Stimulated activated CD4-positive, alpha-beta T cell treated with anti-CD3 and anti-CD28 coated beads, Interleukin-12 subunit alpha, Interleukin-12 subunit beta, amount 100 ng/mL, for 4 hours (primary cell): ENCODE measurements at places on chromosomes 3 and 15.

GRCh38 chr3:126356373-126357264, 589 bp downstream of the KLF15 start:
- no peak for DNase-seq

- DNase-seq: no peak
These were observed 35.8 kb downstream of the GLDN start for GRCh38 chr15:51377038-51377786.

DNA sequence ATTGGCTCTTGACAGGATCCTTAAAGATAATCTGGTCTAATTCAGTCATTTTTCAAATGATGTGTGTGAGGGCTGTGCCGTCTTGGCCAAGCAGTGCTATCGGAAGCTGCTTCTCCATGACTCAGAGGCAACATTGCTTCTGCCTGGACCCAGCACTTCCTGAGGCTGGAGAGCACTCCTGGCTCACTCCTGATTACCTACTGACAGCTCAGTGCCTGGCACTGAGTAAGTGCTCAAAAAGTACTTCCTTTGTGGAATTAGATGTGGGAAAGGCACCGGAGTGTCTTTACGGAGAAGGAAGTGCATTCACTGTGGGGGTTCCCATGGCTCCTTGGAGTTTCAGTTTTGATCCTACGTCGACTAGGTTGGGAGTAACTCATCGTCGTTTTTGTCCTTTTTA, 86.9 kb upstream of the UBE3A start:
- no peak for DNase-seq

GRCh38 chr15:39455471-39455991, 125.3 kb upstream of the THBS1 start:
- no peak for DNase-seq

DNA sequence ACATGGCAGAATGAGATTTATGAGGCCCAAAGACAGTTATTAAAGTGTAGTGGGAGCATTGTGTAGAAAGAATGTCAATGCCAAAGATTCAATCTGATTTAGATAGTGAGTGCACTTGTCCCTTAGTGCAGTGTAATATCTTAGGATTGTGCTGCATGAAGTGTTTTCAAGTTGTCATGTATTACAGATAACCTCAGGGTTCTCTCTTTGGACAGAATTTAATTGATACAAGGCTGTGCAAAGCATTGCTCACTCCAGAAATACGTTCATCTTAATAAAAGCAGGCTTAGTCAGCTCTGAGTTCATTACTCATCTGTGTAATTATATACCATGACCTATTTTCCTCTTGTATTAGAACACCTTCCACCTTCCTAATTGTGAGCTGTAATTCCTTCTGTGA, 16.0 kb upstream of the GPR171 start:
- DNase-seq: no peak

DNA sequence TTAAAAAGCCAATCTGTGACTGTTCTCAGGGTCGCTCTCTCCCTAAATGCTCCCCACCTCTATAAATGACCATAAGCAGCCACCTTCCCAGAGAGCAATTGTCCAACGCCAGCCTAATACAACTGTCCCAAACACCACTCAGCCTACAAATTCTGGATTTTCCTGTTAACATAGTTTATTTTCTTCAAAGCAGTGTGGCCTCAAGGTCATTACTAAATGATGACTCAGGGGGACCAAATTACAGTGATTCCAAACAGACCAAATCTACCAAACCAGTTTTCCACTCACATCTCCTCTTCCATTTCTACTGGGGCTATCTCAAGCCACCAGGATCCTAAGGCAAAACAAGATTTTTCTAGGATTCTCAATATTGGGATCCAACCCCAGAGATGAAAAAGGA, 22.5 kb downstream of the HEXA start:
- DNase-seq: no peak

DNA sequence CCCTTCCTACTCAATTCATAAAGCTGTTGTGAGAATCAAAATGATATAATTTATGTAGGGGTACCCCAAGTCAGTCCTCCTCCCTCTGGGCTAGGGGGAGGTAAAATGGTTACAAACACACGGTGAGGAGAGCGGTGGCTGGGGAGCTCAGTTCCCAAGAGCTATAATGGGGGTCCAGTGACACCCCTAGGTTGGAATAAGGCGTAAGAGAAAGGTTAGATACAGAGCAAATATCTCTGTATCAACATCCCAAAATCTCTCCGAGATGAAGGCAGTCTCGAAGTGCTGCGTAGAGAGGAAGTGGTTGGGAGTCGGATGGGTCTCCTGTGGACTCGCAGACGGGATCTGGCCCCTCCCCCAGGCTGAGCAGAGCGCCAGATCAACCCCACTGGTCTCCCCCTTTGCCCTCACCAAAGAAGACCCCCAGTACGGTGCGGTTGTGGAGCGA, 1.8 kb downstream of the DUOX2 start:
- DNase-seq: no peak

- DNase-seq: no peak
These were observed 67.6 kb downstream of the SUMF1 start for GRCh38 chr3:4399476-4399875.

DNA sequence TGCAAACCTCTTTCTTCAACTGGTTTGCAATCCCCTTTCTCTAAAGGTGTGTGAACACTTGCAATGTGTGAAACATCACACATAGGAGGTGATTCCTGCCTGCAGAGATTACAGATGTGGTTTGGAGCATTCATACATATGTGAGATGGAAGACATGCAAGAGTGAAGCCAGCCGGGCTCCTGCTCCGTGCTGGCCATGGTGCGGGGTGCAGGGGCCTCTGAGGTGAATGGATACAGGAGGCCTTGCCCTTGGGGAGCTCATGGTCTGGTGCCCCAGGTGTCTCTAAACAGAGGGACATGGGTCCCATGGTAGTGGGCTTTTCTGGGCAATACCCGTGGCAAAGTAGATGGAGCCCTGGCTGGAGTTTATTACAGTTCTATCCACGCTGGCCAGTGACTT, 6.0 kb downstream of the SLC6A11 start:
- no peak for DNase-seq

DNA sequence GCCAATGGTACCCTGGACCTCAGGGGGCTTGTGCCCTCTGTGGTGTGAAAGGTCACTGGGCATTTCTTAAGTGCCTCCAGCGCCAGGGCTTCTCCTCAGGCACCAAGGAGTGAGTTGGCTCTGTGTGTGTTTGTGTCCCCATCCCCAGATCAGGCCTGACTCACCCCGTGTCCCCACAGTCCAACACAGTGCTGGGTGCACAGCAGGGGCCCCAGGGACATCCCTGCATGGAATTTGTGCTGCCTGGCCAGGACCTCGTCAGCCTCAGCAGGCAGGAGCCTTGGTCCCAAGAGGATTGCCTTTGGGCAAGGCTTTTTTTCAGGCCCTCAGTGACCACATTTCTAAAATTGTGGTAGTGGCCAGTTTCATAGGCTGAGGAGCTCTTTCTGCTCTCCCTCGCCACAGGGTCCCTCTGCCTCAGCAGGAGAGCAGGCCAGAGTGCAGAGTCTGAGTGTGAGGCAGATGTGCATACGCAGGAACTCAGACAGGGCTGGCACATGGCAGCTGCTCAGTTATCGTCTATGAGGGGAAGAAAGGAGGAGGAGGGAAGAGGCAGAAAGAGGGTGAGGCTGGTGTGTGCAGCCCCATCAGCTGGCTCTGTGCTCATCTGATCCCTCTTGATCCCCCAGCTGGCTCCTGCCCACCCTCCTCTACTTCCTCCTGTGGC, 215.6 kb downstream of the RPLP1 start:
- no peak for DNase-seq

DNA sequence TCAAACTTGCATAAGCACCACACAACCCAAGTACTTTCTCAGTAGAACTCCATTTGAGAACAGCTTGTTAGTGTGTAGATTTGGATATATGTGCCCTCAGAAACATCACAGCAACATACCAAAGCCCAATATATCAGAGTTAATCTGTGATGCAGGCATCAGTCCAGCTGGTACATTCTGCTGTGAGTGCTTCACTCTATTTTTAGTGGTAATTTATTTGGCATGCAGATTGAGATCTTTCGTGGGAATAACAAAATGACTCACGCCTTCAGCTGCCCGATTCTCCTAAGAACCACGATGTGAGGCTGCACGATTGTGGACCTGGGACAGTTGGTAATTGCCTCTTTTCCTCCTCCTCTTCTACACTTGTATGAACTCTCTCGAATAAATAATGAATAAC, 730.7 kb downstream of the SQOR start:
- DNase-seq: no peak

GRCh38 chr3:126911162-126912026, 71.5 kb upstream of the PLXNA1 start:
- peak; percentile 10 for DNase-seq

DNA sequence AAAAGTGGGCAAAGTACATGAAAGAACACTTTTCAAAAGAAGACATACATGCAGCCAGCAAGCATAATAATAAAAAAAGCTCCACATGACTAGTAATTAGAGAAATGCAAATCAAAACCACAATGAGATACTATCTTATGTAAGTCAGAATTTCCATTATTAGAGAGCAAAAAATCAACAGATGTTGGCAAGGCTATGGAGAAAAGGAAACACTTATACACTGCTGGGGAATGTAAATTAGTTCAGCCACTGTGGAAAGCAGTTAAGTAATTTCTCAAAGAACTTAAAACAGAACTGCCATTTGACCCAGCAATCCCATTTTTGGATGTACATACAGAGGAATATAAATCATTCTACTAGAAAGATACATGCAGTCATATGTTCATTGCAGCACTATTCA, 360.7 kb downstream of the NSUN3 start:
- DNase-seq: no peak

GRCh38 chr15:77511869-77512268, 91.2 kb downstream of the HMG20A start:
- DNase-seq: no peak

- DNase-seq: no peak
These were observed 20.2 kb upstream of the CORO2B start for GRCh38 chr15:68558318-68559305.

GRCh38 chr3:154178172-154178571, 57.0 kb downstream of the ARHGEF26 start:
- DNase-seq: no peak

DNA sequence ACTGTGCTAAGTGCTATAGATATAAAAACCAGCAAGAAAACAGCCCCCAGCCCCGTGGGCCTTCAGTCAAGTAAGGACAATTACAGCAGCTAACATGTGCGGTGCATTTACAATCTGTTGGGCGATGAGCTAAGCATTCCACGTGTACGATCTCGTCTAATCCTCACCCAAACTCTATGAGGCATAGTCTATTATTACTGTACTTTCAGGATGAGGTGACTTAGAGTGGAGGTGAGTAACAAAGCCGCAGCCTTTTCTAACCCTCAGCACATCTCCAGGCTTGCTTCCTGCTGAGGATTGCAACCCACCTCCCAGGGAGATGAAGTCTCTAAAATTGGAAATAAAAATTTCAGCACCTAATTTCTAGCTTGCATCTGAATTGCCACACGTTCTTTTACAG, 53.2 kb upstream of the MCF2L2 start:
- no peak for DNase-seq

DNA sequence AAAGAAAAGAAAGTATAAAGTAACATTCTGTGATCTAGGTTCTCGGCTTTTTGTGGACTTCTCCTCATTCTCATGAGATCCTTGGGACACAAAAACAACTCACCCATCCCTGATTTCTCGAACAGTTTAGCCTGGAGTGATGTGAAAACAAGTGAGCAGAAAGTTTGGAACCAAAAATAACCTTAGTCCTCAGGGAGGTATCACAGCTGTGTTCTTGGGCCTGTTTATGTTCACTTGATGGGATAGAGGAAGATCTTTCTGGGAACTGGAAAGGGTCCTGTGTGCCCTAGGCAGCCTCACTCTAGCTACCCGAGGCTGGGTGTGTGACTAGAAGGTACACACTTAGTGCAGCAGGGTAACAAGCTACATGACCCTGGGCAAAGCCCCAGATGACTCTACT, 308.8 kb upstream of the PDZRN3 start:
- DNase-seq: no peak

- DNase-seq: no peak
These were observed 129.4 kb upstream of the ADPGK start for GRCh38 chr15:72912996-72913395.

GRCh38 chr3:143753456-143753855, 94.8 kb downstream of the SLC9A9 start:
- no peak for DNase-seq

GRCh38 chr3:183654727-183655126, 19.3 kb downstream of the KLHL24 start:
- DNase-seq: no peak

GRCh38 chr15:84631706-84632272, 22.3 kb downstream of the WDR73 start:
- DNase-seq: no peak

GRCh38 chr3:173911446-173911845, 513.9 kb downstream of the NLGN1 start:
- no peak for DNase-seq

- no peak for DNase-seq
These were observed 62.7 kb downstream of the SSUH2 start for GRCh38 chr3:8581806-8582445.

GRCh38 chr3:112001526-112001925, 2.8 kb downstream of the TAGLN3 start:
- DNase-seq: no peak

GRCh38 chr3:3714572-3714971, 84.7 kb upstream of the LRRN1 start:
- no peak for DNase-seq

DNA sequence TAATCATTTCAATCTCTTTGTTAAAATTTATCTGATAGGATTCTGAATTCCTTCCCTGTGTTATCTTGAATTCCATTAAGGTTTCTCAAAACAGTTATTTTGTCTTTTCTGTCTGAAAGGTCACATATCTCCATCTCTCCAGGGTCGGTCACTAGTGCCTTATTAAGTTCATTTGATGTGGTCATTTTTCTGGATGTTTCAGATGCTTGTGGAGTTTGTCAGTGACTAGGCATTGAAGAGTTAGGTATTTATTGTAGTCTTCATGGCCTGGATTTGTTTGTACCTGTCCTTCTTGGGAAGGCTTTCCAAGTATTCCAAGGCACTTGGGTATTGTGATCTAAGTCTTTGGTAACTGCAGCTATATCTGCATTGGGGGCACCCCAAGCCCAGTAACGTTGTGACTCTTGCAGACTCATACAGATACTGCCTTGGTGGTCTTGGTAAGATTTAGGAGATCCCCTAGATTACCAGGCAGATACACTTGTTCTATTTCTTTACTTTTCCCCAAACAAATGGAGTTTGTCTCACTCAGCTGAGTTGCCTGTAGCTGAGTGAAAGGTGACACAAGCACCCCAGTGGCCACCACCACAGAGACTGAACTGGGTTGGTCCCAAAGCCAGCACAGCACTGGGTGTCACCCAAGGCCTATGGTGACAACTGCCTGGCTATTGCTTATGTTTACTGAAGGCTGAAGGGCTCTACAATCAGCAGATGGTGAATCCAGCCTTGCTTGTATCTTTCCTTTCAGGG, 18.9 kb upstream of the SLC27A2 start:
- no peak for DNase-seq

DNA sequence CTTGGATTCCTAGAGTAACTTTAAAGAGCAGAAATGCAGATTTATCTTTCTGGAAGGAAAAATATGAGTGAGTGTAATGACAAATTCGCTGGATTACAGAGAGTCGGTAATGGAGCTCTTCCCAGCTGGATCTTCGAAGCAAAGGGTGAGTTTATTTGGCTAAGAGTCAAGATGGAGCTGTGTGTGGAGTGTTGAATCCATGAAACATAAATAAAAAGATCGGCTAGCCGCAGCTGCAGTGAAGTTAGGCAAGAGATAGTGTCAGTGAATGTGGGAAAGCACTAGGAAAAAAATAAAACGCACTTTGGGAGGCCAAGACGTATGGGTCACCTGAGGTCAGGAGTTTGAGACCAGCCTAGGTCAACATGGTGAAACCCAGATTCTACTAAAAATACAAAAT, 10.3 kb downstream of the NAALADL2 start:
- DNase-seq: no peak
